T-cell (primary cell): ENCODE measurements at places on chromosomes 16 and 17.

DNA sequence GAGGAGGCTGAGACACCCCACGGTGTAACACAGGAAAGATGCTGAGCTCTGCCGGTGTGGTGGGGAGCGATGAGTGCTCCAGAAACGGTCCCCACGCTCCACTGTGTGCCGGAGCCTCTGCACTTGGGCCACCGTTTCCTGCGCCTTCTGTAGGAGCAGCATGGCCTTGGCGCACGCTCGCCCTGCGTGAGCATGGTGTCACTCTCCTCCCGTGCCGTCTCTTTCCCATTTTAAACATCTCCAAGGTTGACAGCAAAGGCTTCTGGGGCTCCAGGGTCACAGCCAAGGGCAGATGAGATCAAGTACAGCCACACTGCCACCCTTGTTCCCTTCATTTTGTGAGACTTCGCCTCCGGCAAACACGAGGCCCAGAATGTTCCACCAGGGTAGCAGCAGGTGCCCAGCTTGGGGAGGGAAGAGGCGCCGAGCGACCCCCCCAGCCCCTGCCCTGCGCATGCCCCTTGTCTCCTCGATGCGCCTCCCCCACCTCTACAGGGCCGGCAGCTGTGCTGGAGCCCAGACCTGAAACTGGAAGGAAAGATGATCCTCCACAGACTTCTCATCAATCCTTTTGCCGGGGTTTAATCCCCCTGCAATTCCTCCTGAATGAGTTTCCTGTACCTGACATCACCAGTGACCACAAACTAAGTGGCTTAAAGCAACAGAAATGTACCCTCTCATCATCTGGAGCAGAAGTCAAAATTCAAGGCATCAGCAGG is 19.9 kb upstream of the OSGIN1 start:
- no peak for DNase-seq

DNA sequence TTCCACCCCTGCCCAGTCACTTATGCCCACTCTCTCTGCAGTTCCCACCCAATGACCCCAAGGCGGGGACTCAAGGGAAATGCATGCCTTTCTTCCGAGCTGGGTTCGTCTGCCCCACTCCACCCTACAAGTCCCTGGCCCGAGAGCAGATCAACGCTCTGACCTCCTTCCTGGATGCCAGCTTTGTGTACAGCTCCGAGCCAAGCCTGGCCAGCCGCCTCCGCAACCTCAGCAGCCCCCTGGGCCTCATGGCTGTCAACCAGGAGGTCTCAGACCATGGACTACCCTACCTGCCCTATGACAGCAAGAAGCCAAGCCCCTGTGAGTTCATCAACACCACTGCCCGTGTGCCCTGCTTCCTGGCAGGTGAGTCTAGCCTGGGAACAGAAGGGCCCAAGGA is 13.8 kb downstream of the LPO start:
- DNase-seq = no peak

DNA sequence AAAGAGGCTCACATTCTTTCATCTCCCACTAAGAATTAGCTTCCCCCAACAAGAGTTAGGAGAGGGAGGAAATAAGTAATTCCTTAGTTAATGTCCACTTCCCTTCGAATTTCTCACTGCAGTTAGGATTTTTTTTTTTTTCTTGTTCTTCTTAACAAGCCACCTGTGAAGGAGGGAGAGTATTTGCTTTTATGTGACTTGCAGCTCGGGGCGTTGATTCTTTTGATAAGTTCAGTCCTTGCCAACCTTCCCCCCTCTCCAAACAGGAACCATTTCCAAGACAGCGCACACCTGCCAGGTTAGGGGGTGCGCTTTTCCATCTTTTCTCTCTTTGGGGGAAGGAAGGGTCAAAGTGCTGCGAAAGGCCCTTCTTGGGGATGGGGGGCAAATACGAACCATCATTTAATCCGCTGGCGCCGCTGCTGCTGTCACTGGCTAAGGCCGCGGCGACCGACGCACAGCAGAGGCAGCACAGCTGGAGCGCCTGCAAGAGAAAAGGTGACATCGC is 758 bp downstream of the ADAMTS18 start:
- DNase-seq = no peak

DNA sequence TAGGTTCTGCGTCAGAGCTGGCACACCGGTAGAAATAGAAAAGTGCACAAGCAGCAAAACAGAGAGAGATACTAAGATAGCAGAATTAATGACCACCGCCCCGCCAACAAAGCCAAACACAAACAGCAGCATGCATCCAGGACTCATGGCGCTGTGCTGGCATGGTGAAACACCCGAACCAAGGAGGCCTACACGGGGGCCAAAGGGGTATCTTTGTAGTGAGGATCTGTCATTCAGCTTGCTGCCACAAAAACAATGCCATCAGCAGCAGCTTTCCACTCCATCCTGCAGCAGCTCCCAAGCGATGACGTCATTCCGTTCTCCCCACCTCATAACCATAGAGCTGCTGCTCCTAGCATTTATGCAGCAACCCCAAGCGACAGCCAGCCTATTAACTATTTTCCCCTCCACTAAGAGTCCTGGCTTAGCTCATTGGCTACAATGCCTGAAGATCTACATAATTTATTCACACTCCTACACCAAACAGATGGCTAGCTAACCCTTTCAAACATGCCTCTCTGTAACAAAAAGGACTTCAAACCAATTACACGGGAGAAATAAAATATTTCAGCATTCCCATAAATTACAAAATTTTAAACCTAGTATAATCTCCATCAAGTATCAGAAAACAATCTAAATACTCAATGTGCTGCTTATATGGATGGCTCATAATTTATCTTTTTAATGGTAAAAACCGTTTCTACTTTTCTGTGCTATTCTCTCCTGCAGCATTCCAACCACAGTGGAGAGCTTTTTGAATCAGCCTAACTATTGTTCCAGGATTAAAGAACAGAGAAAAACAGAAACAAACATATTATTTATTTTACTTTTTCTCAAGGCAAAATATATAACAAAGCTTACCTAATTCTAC is 73.9 kb downstream of the SPAG9 start:
- no peak for DNase-seq

DNA sequence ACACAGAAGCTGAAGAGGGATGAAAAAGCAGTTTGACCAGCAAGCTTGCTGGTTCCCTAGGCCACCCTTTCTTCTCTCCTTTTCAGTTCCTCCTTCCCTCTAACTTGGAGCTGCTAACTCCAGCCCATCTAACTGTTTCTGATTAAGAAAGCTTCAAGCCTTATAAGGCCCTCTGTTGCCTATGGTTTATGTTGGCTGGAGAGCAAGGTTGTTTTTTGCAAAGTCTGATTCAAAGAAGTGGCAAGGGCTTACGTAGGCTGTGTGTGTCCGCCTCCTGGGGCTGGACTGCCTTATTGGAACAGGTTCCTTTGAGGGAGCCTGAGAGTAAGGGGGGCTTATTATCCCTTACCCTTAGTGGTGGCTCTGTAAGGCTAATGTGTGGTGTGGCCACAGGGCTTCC is 7.1 kb downstream of the AKAP1 start:
- no peak for DNase-seq

DNA sequence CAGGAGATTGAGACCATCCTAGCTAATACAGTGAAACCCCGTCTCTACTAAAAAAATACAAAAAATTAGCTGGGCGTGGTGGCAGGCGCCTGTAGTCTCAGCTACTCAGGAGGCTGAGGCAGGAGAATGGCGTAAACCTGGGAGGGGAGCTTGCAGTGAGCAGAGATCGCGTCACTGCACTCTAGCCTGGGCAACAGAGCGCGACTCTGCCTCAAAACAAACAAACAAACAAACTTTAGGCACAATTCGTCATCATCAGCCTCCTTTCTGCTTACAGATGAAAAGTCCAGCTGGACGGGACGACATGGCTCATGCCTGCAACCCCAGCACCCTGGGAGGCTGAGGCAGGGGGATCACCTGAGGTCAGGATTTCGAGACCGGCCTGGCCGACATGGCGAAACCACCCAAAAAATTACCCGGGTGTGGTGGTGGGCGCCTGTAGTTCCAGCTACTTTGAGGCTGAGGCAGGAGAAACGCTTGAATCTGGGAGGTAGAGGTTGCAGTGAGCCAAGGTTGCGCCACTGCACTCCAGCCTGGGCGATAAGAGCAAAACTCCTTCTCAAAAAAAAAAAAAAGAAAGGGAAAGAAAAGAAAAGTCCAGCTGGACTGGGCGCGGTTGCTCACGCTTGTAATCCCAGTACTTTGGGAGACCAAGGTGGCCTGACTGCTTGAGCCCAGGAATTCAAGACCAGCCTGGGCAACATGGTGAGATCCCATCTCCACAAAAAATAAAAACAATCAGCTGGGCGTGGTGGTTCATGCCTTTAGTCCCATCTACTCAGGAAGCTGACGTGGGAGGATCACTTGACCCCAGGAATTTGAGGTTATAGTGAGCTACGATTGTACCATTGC is 1.5 kb upstream of the SPIRE2 start:
- DNase-seq = no peak

DNA sequence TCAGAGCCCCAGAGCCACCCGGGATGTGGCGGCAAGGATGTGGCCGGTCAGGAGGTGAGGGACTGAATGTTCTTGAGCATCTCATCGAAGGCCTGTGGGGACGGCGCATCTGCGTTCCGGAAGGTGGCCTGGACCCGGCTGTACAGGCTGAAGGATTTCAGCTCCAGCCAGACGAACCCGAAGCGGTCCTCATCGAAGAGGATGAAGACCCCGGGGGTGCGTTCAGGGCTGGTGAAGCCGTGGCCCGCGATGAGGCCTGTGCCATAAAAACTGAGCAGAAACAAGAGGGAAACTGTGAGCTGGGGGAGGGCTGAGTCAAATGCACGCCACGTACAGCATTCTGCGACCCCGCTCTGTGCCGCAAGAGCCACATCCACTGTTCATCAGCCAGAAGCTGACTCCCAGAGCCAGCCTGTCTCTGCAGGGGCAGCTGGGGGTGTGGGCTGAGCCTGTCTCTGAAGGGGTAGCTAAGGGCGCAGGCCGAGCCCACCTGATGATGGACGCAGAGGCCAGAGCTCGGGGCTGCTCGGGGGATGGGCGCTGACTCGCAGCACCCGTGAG is 14.1 kb upstream of the C16orf95 start:
- no peak for DNase-seq

DNA sequence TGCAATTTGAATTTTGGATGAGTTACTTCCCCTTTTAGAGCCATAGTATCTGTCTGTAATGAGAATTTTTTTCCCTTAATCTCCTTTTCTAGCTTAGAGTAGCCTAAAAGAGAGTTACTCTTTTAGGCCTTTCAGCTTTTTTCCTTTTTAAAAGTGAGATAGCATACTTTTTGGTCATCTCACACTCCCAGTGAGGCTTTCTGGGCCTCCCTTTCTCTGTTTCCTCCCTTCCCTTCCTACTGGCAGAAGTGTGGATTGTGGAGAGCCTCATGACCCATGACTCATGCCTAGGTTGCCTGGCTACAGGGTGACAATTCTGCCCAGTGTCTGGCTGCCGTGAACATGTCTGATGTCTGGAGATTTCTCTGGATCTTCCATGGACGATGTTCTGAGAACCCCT is 15.2 kb downstream of the KRT23 start:
- DNase-seq = no peak

- DNase-seq = peak; percentile 12
Measured at GRCh38 chr17:17363638-17364337, 60.6 kb downstream of the NT5M start.

DNA sequence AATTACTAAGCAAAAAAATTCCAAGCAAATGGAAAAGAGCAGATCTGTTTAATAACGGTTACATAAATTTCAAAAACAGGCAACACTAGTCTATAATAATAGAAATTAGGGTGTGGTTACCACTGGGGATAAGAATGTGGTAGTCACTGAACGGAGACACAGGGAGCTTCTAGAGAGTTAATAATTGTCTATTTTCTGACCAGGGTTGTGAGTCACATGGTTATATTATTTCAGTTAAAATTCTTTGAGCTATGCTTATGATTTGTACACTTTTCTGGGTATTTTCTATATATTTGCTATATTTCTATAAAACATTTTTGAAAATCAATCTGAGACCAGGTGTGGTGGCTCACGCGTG is 433.9 kb upstream of the MAF start:
- no peak for DNase-seq

DNA sequence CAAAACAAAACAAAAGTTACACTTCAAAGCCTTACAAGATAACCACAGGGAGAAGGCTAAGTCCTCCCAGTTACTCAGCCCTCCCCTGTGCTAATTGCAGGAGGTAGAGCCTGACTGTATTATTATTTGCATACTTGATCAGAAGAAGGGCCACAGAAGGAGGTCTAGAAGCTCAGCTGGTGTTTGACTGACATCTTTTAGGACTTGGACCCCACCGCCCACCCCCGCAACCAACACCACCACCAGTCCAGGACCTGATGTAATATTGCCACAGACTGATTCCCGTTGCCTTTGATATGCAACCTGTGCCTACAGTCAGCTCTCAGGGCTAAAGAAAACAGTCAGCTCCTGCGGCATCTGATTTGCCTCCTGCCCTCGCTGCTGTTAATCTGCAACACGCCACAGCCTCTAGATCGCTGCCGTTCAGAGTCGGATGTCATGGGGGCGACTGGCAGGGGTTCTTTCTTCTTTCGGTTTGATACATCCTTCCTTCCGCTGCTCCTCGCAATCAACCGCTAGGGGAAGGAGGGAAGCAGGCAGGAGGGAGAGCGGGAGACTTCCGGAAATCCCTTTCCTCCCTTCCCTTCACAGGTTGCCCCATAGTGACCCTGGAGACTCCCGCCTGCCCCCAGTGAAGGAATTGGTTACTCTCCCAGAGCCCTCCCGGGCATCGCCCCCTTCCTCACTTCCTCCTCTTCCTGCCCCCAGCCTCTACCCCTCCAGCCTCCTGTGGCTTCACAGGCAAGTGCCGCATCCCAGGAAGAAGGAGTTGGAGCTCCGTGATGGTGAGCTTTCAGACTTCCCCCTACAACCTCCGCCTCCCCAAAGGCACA is 90.5 kb upstream of the SOX9 start:
- no peak for DNase-seq

DNA sequence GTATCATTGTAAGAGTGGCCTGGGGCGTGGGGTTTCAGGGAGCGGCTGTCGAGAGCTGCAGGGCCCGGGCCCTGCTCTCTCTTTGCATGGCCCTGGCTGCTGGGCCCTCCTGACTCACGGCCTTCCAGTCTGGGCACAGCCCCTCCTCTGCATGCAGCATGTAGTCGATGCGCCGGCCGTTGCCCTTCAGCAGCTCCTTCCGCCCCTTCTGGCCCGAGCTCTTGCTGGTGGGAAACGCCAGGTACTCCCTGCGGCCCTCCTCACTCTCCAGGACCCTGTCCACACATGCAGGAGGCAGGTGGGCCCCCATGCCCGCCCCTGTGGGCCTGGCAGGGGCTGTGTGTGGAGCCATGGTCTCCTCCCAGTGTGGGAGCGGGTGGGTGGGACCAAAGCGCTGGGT is 50.7 kb downstream of the PRMT7 start:
- no peak for DNase-seq

DNA sequence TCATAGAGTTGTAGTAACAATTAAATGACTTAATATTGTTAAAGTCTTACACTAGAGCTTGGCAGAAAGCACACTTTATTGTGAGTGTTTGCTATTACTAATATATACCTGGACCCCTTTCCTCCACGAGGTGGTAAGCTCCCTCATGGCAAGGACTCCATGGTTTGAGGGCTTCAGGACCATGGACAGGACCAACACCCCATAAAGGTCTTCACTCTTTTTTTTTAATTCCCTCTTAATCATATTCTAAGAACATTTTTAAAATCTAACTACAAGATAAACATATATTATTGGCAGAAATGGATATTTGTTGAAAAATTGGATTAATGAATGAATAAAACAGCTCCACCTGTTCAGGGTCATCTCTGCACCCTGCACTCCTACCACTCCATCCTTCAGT is 154.5 kb downstream of the CBLN1 start:
- DNase-seq = no peak

- DNase-seq = no peak
Measured at GRCh38 chr17:37818689-37819088, 73.8 kb upstream of the HNF1B start.
